ENCODE measurements at places on chromosomes 12 and 14.

DNA sequence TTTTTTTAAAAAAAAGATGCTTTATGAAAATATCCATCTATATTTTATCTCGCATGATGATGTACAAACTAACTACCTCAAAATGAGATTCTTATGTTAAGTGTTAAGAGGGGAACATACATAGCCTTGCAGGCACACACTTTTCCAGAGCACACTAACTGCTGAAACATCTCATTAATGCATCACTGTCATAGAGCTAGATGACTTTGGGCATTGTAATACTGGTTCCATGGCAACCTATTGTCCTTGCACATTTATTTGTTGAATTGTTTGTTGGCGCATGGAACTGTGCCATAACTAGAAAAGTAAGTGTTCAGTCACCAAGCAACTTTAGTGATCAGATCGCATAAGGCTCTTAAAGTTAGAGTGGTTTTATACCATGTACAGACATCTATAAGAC is 348.3 kb downstream of the GALC start:
- no peak for DNase-seq

GRCh38 chr12:76762601-76762980 is 1.3 kb upstream of the ZDHHC17 start:
- DNase-seq: no peak

- DNase-seq: peak; percentile 51
These were observed 900 bp downstream of the C2CD5 start for GRCh38 chr12:22543246-22544037.

- DNase-seq: no peak
These were observed 46.6 kb upstream of the TPH2 start for GRCh38 chr12:71892059-71892458.

DNA sequence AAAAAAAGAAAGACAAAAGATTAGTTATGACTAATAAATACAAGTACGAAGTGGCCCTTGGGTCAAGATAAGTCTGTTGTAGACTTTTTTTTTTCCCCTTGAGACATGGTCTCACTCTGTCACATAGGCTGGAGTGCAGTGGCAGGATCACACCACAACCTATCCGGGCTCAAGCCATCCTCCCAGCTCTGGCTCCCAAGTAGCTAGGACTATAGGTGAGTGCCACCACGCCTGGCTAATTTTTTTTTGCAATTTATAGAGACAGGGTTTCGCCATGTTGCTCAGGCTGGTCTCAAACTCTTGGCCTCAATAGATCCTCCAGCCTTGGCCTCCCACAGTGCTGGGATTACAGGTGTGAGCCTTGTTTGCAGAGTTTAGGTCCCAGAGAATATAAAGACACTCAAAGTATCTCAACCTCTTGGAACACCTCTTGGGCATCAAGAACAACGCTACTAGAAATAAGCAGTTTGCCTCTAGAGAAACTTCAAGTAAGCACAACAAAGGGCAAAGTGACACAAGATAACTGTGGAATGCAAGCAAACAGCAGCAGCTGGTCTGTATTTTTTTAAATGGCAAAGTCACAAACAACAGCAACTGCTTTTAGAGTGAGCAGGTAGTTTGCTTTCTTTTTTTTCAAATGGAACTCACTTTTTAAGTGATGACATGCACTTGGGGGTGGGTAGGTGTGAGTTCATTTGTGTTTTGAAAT is 3.9 kb upstream of the MDM2 start:
- DNase-seq: no peak

DNA sequence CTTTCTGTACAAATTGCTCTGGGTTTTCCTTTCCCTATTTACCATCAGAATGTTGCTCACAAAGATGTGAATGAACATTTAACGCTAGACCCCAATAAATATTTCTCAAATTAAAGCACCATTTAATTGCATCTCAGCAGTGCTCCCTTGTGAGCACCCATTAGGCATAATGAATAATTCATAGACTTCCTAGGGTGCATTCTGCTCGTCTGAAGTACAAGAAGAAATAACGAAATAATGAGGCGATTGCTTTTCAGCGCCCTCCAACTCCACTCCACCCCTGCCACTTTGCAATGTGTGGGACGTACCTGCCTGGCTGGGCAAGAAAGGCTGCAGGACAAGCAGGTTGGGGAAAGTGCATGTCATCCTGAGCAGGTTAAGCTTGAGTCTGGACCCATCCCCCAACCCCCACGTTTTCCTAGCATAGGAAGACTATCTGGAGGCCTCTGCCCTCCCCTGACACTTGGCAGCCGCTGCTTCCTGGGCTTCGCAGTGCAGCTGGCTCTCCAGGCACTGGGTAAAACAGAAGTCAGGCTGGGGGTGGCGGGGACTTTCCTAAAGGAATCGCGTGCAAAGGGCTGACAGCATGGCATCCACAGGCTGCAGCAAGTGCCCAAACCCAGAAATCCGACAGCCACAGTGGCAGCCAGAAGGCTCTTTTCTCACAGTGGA is 253.7 kb downstream of the DUSP6 start:
- no peak for DNase-seq

GRCh38 chr14:61042220-61042619 is 61.2 kb downstream of the SLC38A6 start:
- DNase-seq: no peak

DNA sequence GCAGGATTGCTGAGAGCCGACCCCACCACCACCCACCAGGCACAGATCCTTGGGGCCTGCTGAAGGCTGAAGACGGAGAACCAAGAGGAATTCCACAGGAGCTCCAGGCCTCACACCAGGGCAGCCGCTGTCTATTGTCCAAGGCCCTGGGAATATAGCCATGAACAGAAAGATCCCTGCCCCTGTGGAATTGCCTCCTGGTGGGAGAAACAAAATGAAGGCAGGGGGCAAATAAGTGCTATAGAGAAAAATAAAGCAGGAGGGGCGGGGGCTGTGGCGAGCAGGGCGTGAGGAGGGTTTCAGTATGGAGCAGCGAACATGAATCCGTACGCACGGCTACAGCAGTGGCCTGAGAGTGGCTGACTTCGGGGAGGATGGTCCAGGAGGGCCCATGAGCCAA is 96.1 kb downstream of the EML1 start:
- DNase-seq: no peak

DNA sequence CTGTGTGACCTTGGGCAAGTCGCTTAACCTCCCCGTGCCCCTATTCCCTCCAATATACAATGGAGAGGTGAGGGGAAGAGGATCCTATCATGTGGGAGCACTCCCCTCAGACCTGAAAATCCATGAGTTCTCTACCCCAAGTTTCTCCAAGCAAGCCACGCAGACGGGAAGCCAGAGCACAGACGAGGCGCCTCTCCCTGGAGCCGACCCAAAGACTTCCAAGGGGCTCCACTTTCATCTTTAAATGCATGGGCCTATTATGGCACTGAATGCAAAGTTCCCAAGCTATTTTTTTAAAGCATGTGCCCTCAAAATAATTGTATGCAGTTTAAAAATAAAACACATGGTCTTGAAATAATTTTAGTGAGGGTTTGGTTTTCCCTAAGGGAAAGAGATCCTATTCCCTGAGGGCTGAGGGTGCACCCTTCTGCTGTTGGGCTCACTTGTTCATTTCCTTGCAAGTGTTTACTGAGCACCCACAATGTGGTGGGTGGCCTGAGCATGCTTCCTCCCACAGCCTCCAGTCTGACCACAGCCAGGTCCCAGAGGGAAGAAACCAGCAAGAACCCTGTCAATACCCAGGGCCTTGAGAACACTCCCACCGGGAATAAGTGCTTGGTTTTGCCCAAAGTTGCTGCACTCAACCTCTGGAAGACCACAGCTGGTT is 14.6 kb downstream of the CMKLR1 start:
- no peak for DNase-seq

Measured in activated naive CD4-positive, alpha-beta T cell treated with anti-CD3 and anti-CD28 coated beads, Interleukin-2, amount 50 U/mL, for 16 hours (primary cell).